ENCODE measurements at places on chromosomes 7 and 10. TPM values are rescaled to one million over a fixed set of nuclear protein-coding genes. Genes with fewer than 3 reads are reported as not detected.
A peak's percentile ranks its signal among the peaks of the same experiment; 100 is the strongest.

Gene CRYGN
- total RNA-seq = not detected

Gene STK31
- 0.95 TPM for total RNA-seq

Gene TSPAN33
- total RNA-seq = 2.5 TPM

Gene DYNC1I1
- total RNA-seq = 37.0 TPM

Gene NRF1
- 21.5 TPM for total RNA-seq

Gene THAP5
- total RNA-seq = 7.6 TPM

Gene GHRHR
- not detected for total RNA-seq

Gene NXPH1
- total RNA-seq = not detected

Gene PNLIP
- not detected for total RNA-seq

Gene MSS51
- 2.4 TPM for total RNA-seq

Gene SPDYE9
- not detected for total RNA-seq

Gene SLC26A3
- 3,779 TPM for total RNA-seq

Gene EVX1
- total RNA-seq = 17.2 TPM

DNA sequence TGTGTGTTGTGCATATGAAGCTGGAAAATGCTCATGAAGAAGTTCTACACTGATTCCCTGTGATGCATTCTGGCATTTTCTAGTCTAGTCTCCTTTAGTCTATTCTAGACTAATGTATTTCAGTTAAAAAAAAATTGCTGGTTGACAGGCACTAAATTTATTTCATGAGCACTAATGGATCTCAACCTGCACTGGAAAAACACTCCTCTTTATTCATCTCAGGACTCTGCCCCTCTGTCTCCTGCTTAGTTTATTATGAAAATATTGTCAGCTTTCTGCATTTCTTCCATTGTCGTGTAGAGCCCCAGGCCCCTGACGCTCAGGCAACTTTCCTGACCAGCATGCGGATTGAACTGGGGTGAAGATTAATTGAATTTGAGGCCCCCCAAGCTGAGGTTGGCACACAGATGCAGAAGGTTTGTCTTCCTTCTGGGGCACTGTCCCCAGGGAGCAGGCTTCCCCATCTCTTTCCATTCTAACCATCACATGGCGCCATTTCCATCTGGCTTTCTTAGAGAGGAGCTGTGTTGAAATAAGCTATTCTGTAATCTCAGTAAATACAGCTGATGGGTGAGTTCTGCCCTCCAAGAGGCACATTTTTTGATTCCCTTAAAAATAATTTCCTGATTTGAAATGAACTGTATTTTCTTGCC is 128.7 kb downstream of the INSYN2A start:
- no peak for DNase-seq
- H3K4me1 ChIP-seq = no peaks in the 10 kb centered on the region
- H3K4me3 ChIP-seq = no peak overlapping the region
- no peaks in the 10 kb centered on the region for H3K27me3 ChIP-seq
- no peak overlapping the region for H3K27ac ChIP-seq

- H3K27ac ChIP-seq = no peak overlapping the region
- H3K4me3 ChIP-seq = no peak overlapping the region
- H3K36me3 ChIP-seq = no peaks in the 10 kb centered on the region
- H3K4me1 ChIP-seq = no peaks in the 10 kb centered on the region
- DNase-seq = no peak
Observed at GRCh38 chr7:44096326-44096881, 7.7 kb upstream of the AEBP1 start.

GRCh38 chr7:32299133-32299702 is 191.0 kb downstream of the LSM5 start:
- no peak for DNase-seq
- no peak overlapping the region for H3K27ac ChIP-seq
- no peak overlapping the region for H3K4me3 ChIP-seq
- H3K27me3 ChIP-seq = peaks cover 55% of the 10 kb centered on the region
- peaks cover 10% of the 10 kb centered on the region for H3K4me1 ChIP-seq
- no peaks in the 10 kb centered on the region for H3K36me3 ChIP-seq

GRCh38 chr10:93333278-93333978 is 148.7 kb downstream of the MYOF start:
- no peak for DNase-seq
- H3K4me1 ChIP-seq = no peaks in the 10 kb centered on the region
- H3K27ac ChIP-seq = no peak overlapping the region
- no peak overlapping the region for H3K4me3 ChIP-seq
- H3K27me3 ChIP-seq = no peaks in the 10 kb centered on the region
- H3K36me3 ChIP-seq = peaks cover 25% of the 10 kb centered on the region

- H3K4me1 ChIP-seq = no peaks in the 10 kb centered on the region
- no peaks in the 10 kb centered on the region for H3K36me3 ChIP-seq
- no peak overlapping the region for H3K4me3 ChIP-seq
- H3K27me3 ChIP-seq = no peaks in the 10 kb centered on the region
Observed at GRCh38 chr10:10363217-10363616, 654.5 kb upstream of the CELF2 start.

DNA sequence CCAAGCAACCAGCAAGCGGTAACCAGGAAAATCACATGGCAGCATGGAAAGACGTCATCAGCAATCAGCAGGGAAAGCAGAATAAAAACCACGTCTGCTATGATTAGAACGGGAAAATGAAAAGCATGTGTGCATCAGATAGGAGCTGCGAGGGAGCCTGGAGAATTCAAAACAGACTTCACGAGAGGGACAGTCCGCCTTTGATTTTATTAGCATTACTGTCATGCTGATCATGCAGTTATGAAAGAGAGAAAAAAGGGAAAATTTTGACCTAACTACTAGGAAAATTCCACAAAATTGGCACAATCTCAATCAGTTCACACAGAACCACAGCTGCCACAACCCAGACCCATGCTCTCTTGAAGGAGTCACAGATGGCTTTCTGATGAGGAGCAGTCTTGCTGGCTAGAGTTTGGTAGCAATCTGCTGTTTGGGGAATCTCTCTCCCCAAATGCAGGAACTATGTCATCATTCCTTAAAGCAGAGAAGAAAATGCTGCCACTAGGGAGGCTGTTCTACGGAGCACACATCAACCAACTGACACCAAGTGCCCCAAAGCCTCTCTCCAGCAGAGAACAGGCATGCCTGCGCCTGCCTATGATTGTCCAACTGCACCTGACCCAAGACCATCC is 295.9 kb downstream of the TNS3 start:
- no peak overlapping the region for H3K27ac ChIP-seq
- DNase-seq = no peak
- H3K4me1 ChIP-seq = no peaks in the 10 kb centered on the region

- no peak for DNase-seq
- H3K36me3 ChIP-seq = no peaks in the 10 kb centered on the region
- no peak overlapping the region for H3K27ac ChIP-seq
- no peak overlapping the region for H3K4me3 ChIP-seq
Observed at GRCh38 chr10:43091846-43092245, 15.0 kb downstream of the RET start.

DNA sequence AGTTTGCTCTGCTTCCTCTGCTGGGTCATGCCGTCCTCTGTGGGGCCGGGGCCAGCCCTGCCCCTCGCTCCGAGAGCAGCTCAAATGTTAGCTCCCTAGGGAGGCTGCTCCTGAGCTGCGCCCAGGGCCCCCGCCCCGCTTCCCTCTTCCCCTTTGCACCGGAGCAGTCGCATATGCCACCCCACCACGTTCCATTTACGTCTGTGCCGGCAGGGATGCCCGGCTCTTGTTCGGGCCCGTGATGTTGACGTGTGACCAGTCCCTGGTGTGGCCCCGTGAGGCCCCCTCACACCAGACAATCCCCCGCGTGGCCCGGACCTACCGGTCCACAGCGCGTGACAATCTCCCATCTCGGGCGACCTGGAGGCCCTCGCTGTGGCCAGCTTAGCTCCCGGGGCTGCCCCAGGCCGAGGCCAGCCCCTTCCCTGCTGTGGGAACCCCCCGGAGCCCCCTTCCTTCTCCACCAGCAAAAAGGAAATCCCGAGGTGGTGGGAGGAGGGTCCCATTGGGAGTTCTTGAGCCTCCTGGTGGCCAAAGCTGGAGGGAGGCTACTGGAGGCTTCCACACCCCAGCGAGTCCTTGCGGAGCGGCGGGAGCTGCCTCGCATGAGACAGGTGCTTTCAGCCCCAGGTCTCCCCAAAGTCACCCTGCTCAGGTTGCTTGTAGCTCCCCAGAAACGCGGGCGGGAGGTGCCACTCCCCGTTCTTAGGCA is 15.2 kb downstream of the FAM20C start:
- H3K36me3 ChIP-seq = no peaks in the 10 kb centered on the region
- H3K27me3 ChIP-seq = no peaks in the 10 kb centered on the region
- H3K27ac ChIP-seq = no peak overlapping the region
- DNase-seq = no peak
- no peaks in the 10 kb centered on the region for H3K4me1 ChIP-seq
- no peak overlapping the region for H3K4me3 ChIP-seq

GRCh38 chr7:55096323-55096722 is 77.5 kb downstream of the EGFR start:
- H3K27me3 ChIP-seq = no peaks in the 10 kb centered on the region
- H3K4me1 ChIP-seq = no peaks in the 10 kb centered on the region
- H3K4me3 ChIP-seq = no peak overlapping the region
- no peaks in the 10 kb centered on the region for H3K36me3 ChIP-seq

- peaks cover 5% of the 10 kb centered on the region for H3K36me3 ChIP-seq
- H3K4me3 ChIP-seq = no peak overlapping the region
- no peaks in the 10 kb centered on the region for H3K27me3 ChIP-seq
- no peak for DNase-seq
- peak overlapping the region; percentile 78 for H3K27ac ChIP-seq
- peaks cover 10% of the 10 kb centered on the region for H3K4me1 ChIP-seq
Observed at GRCh38 chr10:20088061-20088701, 271.9 kb downstream of the PLXDC2 start.

GRCh38 chr10:79937701-79938151 is 11.2 kb downstream of the SFTPD start:
- H3K4me1 ChIP-seq = no peaks in the 10 kb centered on the region
- peaks cover 2% of the 10 kb centered on the region for H3K27me3 ChIP-seq
- no peak for DNase-seq
- no peaks in the 10 kb centered on the region for H3K36me3 ChIP-seq

- no peak overlapping the region for H3K27ac ChIP-seq
- no peak for DNase-seq
- no peak overlapping the region for H3K4me3 ChIP-seq
- no peaks in the 10 kb centered on the region for H3K36me3 ChIP-seq
Observed at GRCh38 chr7:138382862-138383565, 77.0 kb upstream of the TRIM24 start.

DNA sequence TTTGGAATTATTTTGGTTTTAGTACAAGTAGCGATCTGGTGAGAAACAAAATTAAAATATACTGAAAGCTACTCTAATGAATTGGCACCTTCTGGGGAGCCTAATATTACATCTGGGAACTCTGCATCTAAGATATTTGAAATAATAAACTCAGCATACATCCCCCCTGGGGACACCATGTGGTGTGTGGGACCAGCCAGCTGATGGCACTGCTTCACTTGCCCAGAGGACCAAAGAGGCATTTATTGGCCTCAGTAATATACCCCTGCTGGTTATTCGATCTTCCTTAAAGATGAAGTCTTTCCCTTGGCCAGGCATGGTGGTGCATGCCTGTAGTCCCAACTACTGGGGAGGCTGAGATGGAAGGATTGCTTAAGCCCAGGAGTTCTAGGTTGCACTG is 195.1 kb upstream of the AUTS2 start:
- H3K36me3 ChIP-seq = no peaks in the 10 kb centered on the region
- H3K27me3 ChIP-seq = no peaks in the 10 kb centered on the region
- H3K4me1 ChIP-seq = no peaks in the 10 kb centered on the region
- no peak overlapping the region for H3K27ac ChIP-seq

DNA sequence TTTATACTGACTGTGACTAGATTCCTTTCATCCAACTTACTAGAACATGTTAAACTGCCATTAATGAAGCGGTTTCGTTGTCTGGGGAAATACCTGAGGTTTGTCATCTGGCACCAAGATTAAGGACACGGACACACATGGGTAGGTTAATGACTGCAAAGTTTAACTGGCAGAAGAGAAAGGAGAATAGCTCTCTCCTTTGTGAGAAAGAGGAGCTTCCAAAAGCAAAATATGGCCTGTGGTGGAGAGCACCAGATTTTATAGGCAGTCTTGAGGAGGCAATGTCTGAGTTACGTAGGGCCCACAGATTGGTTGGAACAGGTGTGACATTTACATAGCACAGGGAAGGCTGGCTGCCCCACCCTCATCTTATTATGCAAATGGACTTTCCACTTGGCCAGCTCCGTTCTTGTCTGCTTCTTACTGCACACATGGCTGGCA is 1193.0 kb upstream of the CELF2 start:
- no peaks in the 10 kb centered on the region for H3K36me3 ChIP-seq
- no peak for DNase-seq
- H3K27ac ChIP-seq = no peak overlapping the region

GRCh38 chr10:96541921-96542320 is 28.2 kb upstream of the TLL2 start:
- H3K4me3 ChIP-seq = no peak overlapping the region
- peaks cover 47% of the 10 kb centered on the region for H3K36me3 ChIP-seq
- no peak overlapping the region for H3K27ac ChIP-seq
- no peaks in the 10 kb centered on the region for H3K4me1 ChIP-seq
- no peaks in the 10 kb centered on the region for H3K27me3 ChIP-seq

- DNase-seq = no peak
- H3K27me3 ChIP-seq = no peaks in the 10 kb centered on the region
- H3K27ac ChIP-seq = peak overlapping the region; percentile 65
- peaks cover 7% of the 10 kb centered on the region for H3K4me1 ChIP-seq
Observed at GRCh38 chr7:2776401-2776800, 67.7 kb downstream of the GNA12 start.

GRCh38 chr10:17474595-17475323 is 20.4 kb upstream of the ST8SIA6 start:
- no peak overlapping the region for H3K27ac ChIP-seq
- H3K27me3 ChIP-seq = no peaks in the 10 kb centered on the region
- H3K4me1 ChIP-seq = no peaks in the 10 kb centered on the region
- H3K4me3 ChIP-seq = no peak overlapping the region
- no peak for DNase-seq
- H3K36me3 ChIP-seq = no peaks in the 10 kb centered on the region

DNA sequence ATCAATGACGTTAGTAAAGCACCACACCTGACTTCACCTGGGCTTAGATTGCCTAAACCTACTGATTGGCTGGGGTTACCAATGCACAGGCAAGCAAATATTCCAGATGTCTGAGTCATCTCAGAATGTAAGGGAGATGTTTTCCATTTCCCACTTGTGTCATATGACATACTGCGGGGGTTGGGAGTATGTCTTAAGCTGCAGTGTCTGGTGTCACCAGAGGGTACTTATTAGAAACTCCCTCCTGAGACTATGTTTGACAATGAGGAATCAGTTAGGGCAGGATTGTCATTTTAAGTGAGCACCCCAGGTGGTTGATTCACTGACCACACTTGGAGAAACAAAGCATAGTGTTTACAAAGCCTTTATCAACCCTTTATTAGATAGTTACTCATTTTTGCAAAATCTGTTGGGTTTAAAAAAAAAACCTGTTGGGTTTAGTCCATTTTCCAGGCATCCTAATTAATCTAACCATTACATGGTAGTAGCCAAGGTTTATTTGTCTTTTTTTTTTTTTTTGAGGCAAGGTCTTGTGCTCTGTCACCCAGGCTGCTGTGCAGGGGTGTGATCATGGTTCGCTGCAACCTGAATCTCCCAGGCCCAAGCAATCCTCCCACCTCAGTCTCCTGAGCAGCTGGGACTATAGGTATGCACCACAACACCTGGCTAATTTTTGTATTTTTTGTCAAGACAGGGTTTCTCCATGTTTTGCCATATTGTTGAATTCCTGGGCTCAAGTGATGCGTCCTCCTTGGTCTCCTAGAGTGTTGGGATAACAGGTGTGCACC is 72.5 kb downstream of the CDK6 start:
- H3K36me3 ChIP-seq = no peaks in the 10 kb centered on the region
- H3K27me3 ChIP-seq = no peaks in the 10 kb centered on the region
- no peak for DNase-seq

- no peaks in the 10 kb centered on the region for H3K36me3 ChIP-seq
- no peaks in the 10 kb centered on the region for H3K27me3 ChIP-seq
- H3K4me1 ChIP-seq = no peaks in the 10 kb centered on the region
- no peak for DNase-seq
Observed at GRCh38 chr10:45075826-45076380, 75.2 kb downstream of the ZNF22 start.

All from transverse colon (tissue), 4 donors.